ENCODE measurements at places on chromosomes 1 and 21.

GRCh38 chr1:172670791-172671190 lies 11.9 kb downstream of the FASLG start:
- DNase-seq = no peak

- DNase-seq = no peak
Observed at GRCh38 chr21:42390696-42391095, 5.2 kb downstream of the TMPRSS3 start.

DNA sequence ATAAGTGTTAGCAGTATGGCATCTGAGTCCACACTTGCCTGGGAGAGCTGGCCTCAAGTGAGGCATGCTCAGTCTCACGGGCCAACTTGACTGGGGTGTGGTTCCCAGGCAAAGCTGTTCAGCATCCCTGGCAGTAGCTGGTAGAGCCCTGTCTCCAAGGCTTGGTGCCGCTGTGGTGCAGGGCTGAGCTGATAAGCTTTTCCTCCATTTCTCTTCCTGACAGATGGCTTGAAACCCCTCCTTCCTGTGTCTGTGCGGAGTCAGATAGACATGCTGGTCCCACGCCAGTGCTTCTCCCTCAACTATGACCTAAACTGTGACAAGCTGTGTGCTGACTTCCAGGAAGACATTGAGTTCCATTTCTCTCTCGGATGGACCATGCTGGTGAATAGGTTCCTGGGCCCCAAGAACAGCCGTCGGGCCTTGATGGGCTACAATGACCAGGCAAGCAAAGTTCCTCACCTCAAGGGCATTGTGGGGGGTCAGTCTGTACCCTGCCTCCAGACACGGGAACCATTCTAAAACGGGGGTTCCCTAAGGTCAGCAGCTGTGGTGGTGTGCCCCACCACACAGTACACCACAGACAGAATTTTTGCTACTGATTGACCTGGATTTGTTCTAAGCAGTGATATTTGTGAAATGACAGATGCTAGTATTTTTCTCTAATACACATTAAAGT lies 13.7 kb upstream of the MIIP start:
- DNase-seq = no peak

DNA sequence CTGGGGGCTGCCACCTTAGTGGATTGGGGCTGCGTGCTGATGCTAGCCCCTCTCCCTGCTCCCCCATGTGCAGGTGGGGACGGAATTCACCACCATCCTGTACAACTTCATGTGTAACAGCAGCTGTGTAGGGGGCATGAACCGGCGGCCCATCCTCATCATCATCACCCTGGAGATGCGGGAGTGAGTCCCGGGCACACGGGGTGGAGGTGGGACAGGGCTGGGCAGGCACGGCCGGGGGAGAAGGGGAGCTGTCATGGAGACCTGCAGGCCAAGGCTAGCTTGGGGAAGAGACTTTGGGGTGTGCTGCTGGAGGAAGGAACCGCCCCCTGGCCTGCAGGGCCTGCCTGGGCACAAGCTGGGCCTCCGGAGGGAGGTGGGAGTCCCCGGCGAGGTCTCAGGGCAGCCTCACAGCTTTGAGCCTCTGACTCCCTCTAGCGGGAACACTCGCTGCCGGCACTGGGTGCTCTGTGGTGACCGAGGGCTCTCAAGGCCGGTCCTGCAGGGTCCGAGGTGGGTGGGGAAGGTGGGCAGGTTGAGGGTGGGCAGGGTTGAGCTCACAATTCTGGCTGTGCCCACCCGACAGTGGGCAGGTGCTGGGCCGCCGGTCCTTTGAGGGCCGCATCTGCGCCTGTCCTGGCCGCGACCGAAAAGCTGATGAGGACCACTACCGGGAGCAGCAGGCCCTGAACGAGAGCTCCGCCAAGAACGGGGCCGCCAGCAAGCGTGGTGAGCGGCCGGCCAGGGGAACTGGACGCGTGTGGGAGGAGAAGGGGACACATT lies 25.0 kb upstream of the CCDC27 start:
- DNase-seq = no peak

GRCh38 chr1:178969226-178969987 lies 56.3 kb upstream of the FAM20B start:
- no peak for DNase-seq

DNA sequence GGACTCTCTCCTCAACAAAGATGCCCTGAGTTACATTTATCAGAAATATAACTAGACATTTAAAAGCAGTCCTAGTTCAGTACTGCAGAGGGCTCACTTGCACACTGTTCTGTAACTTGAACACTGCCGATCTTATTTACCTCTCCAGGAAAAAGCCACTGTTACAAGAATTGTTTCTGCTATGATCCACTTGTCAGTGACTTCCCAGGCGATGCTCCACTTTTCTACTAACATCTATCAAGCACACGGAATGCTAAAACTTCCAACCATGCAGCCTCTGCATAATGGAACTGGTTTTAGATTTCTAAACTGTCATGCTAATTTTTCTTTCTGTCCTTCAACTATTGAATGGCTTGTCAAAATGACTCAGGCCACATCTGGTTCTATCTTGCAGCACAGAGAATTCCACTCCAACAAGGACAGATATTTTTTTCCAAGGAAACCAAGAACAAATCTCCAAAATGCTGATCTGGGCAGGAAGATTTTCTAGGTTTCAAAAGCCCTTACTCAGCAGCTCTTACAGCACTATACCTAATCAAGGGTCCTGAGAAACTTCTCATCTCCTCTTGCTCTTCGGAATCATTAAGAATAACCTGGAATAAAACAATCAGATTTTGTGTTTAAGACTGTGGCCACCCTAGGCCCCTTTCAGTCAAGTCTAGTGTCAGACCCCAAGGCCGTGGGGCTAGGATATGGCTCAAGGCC lies 9.9 kb downstream of the SEC16B start:
- no peak for DNase-seq

- DNase-seq = no peak
Observed at GRCh38 chr1:7013833-7014639, 228.8 kb downstream of the CAMTA1 start.

- DNase-seq = no peak
Observed at GRCh38 chr1:94121411-94121821, 468 bp upstream of the ABCA4 start.

DNA sequence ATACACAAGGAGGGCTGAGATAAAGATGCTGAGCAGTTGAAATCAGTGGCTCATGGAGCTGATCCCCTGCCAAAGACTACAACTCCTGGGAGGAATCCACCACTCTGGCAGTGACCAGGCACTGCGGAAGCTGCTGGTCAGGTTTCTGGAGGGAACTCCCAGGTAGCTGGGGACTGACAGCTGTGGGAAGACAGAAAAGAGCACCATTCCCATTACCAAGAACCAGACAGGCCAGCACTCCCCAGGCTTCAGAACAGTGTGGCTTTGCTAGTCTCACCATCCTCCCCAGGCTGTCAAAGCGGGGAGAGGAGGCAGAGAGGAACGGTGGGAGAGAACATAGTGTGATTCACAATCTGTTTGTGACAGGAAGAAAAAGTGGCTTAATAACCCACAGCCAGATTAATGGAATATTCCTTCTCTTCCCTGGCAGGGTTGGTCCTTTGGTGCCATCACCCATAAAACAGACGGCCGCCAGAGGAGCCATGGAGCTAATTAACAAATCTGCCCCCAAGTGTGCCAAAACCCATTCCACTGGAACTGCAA lies 92.1 kb downstream of the MAB21L3 start:
- DNase-seq = no peak

DNA sequence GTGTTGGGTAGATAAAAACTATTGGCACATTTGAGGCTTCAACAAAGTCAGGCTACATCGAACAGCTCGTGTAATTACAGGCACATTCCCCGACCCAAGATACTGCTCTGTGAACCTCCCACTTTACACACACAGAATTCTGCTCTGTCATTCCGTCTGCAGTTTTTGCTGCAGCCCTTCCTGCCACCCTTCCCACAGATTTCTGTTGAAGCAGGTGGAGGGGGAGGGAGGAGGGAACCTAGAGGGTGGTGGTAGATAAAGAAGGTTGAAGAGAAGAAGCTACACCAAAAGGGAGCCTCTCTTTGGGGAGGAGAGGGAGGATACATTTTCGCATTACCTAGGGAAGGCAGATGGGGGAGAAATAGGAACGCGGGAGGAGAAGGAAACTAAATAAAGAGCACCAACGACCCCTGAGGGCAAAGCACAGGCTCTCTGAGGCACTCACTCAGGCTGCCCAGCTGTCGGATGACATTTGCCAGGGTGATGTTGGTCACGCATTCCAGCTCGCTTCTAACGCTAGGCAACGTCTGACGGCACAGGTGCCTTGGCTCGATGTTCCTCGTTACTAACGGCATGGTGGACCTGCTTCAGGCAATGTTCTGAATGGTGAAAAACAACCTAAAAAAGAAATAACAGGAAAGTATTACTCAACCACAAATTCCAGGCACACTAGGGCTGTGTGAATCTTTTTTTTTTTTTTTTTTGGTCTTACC lies 36.0 kb downstream of the GPR3 start:
- no peak for DNase-seq
